BJ (cell line): ENCODE measurements at places on chromosomes 16 and 17. TPM values are rescaled to one million over a fixed set of nuclear protein-coding genes. Genes with fewer than 3 reads are reported as not detected.

DNA sequence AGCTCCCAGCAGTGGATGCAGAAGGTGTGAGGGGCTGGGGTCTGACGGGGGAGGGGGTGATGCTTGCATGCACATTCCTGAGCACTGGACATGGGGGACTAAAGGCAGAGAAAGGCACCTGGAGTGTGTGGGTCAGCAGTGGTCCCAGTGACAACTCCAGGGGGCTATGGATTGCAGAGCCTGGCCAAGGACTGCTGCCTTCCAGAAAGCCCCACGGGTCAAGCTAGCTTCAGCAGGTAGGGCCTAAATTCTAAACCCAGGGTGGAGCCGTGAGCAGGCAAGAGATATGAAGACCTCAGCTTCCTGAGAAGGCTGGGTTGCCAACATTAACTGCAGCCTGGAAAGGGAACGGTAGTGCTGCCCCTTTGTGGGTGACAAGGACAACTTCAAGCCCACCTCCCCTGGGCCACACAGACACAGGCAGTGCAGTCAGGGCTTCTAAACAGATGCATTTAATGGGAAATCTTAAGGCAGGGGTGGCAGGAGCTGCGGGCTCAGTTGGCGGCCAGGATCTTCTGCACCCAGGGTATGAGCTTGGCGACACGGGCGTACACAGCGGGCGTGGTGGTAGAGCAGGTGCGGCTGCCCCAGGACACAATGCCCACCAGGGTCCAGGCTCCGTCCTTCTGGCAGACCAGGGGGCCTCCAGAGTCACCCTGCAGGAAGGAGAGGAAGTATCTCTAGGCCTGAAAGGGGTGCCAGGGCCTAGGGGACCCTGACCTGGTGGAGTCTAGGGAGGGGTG, 3.1 kb downstream of the CTRB2 start:
- DNase-seq = no peak

GRCh38 chr16:71917900-71918299, 22.6 kb downstream of the IST1 start:
- DNase-seq = no peak

GRCh38 chr17:30382345-30382744, 3.6 kb downstream of the CPD start:
- no peak for DNase-seq

DNA sequence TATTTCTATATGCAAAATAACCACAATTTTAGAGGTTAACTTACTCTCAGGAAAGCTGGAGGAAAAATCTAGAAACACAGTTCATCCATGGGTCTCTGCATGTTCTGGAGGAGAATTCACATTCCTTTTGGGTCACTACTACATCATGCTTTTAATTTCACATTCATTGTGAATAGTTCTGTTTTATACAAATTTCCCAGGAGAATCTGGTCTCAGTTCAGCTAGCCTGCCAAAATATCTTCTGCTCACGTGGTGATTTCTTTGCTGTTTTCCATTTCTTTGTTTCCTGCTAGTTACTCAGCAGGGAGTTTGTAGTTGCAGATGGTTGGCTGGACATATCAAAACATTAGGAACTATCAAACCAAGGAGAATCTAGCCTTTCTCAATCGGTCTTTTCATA, at the start of gene ABCA9:
Gene ABCA9 (minus strand): TSS at position 106 of the 400 bp plus-strand sequence. CDS start 9,801 bp downstream, outside the sequence.
- DNase-seq = peak; percentile 63

- DNase-seq = no peak
Measured at GRCh38 chr16:84110527-84110926, 6.2 kb downstream of the MBTPS1 start.

GRCh38 chr17:76088868-76089576, 10.0 kb downstream of the ZACN start:
- DNase-seq = no peak

GRCh38 chr17:82018152-82018988, 4.3 kb downstream of the CENPX start:
- DNase-seq = no peak

- no peak for DNase-seq
Measured at GRCh38 chr16:88591577-88592021, 21.4 kb downstream of the ZC3H18 start.

- no peak for DNase-seq
Measured at GRCh38 chr16:76338472-76338871, 61.3 kb downstream of the CNTNAP4 start.

- DNase-seq = no peak
Measured at GRCh38 chr17:56735842-56736241, 97.9 kb downstream of the C17orf67 start.

GRCh38 chr16:64109241-64109640, 1012.6 kb downstream of the CDH11 start:
- DNase-seq = no peak

DNA sequence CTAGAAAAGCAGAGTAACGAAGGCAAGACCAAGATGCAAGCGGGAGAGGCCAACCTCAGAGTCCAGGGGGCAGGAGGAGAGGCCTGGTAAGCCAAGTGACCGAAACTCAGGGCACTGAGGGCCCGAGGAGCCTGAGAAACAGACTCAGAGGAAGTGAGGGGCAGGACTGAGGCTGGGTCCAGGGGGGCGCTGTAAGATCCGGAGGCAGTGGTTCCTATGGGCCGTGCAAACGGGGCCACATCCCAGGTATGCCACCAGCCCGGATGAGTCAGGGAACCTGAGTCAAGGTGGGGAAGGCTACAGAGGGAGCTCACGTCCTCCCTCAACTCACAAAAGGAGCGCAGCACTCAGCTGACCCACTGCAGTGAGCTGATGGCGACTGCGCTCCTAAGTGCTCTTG, 8.3 kb downstream of the ZDHHC7 start:
- DNase-seq = no peak

DNA sequence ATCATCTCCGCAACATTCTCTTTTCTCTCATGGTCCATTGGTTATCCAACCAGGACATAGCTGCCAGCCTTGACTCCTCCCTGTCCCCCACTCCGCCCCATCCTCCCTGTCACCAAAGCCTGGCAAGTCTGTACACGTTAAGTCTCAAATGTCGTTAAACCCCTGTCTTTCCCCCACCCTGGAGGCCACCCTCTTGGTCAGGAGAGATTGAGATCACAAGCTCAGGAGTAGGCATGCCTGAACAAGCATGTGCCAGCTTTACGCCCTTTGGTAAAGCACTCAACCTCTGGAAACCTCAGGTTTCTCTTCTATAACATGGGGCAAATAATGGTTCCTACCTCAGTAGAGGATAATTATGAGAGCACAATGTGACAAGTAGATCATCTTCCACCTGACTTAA, 38.1 kb upstream of the CCL1 start:
- no peak for DNase-seq

GRCh38 chr17:76467366-76467765, at the start of gene AANAT:
Gene AANAT, plus strand, starts transcription at chr17:76467603. Its CDS starts 1,144 bp downstream, at chr17:76468747.
- DNase-seq = no peak

- no peak for DNase-seq
Measured at GRCh38 chr16:67814567-67814966, 7.9 kb downstream of the TSNAXIP1 start.

DNA sequence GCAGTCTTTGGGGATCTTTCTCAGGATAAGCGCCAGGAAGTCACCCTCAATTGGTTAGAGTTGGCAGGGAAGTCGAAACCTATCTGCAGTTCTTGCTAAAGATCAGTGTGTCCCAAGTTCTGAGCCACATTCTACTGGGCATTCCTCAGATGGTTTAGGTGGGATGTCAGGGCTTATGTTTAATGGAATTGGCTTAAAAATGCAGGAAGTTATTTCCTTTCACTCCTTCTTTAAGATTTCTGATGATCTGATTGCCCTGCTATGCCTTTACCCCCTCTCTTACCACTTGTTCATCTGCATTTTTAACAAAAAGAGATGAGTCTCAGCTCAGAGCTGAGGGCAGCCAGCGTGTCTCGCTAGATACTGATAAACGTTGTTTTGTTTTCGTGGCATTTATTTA, 30.8 kb downstream of the FOXL1 start:
- DNase-seq = peak; percentile 86

GRCh38 chr16:73206151-73206707, 158.3 kb upstream of the ZFHX3 start:
- DNase-seq = no peak

GRCh38 chr16:11183951-11184350, 72.1 kb downstream of the SOCS1 start:
- no peak for DNase-seq

Gene KRT31
- polyA plus RNA-seq = 0.11 TPM in 1 of 2 replicates, not detected in the other

Gene PRCD
- polyA plus RNA-seq = 0.21 TPM in 1 of 2 replicates, not detected in the other

Gene ABCA3
- 1.9 and 3.8 TPM in 2 replicates for polyA plus RNA-seq
